GM12878 (cell line): ENCODE measurements at places on chromosomes 13 and 19. TPM values are rescaled to one million over a fixed set of nuclear protein-coding genes. Genes with fewer than 3 reads are reported as not detected.
A peak's percentile ranks its signal among the peaks of the same experiment; 100 is the strongest.

DNA sequence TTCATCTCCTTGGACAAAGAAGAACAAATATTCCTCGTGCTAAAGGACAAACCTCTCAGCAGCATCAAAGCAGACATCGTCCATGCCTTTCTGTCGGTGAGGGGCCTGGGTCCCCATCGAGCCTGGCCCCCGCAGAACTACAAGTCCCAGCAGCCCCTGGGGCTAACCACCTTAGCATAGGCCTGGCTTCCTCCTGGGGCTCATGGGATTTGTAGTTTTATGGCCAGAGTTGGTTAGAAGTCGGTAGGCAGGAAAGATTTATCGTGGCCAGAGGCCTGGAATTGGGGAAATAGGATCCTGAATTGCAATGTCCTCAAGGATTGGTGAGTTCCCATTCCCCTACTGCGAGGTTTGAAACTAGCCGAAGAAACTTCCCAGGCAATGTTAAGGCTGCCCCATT, 19.6 kb downstream of the TMEM150B start:
- H3K27ac ChIP-seq, result no peak overlapping the region
- no peaks in the 10 kb centered on the region for H3K36me3 ChIP-seq
- no peak for DNase-seq
- H3K4me1 ChIP-seq, result peaks cover 3% of the 10 kb centered on the region; the same call in 1 of the 2 replicates
- H3K27me3 ChIP-seq, result no peaks in the 10 kb centered on the region

- H3K4me3 ChIP-seq, result no peak overlapping the region
- H3K27ac ChIP-seq, result no peak overlapping the region
- no peaks in the 10 kb centered on the region for H3K27me3 ChIP-seq
- no peaks in the 10 kb centered on the region for H3K36me3 ChIP-seq
Observed at GRCh38 chr13:32267836-32268439, 47.2 kb downstream of the ZAR1L start.

KCNN1 gene
- 0.43 and 0.87 TPM in 2 replicates for total RNA-seq

DNA sequence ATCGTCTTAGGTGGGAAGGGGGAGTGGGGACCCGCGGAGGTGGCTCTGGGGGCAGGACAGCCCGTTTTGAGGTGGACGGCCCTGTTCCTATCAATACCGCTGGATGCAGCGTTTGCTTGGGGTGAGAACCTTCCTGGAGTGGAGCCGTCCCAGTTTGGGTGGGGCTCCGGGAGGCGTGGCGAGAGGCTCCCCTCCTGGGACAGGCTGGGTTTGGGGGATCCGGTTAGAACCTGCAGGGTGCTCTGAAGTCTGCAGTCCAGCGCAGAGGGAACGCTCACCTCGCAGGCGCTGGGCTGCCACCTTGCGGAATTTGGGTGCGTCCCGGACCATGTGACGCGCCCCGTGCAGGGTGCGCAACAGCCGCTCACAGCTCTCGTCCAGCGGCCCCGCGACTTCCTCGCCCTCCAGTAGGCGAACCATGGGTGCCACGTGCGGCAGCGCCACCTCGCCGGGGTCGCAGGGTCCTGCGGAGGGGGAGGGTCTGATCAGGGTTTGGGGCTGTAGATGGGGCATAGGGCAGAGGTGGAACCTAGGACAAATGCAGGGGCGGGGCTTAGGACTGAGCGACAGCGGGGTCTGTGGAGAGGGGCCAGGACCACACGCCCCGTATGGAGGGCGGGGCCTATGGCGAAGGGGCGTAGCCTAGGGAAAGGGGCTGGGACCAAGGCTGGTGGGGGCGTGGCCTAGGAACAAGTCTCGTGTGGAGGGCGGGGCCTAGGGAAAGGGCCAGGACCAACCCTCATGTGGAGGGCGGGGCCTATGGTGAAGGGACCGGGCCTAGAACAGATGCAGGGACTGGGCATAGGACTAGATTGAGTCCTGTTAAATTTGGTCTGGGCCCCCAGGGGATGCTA, 13.8 kb downstream of the SH2D3A start:
- peak overlapping the region; percentile 48; the same call in 1 of the 2 replicates for H3K4me3 ChIP-seq
- H3K27ac ChIP-seq, result peak overlapping the region; percentile 64
- DNase-seq, result peak; percentile 57
- peaks cover 18% of the 10 kb centered on the region for H3K4me1 ChIP-seq
- no peaks in the 10 kb centered on the region for H3K27me3 ChIP-seq

DNA sequence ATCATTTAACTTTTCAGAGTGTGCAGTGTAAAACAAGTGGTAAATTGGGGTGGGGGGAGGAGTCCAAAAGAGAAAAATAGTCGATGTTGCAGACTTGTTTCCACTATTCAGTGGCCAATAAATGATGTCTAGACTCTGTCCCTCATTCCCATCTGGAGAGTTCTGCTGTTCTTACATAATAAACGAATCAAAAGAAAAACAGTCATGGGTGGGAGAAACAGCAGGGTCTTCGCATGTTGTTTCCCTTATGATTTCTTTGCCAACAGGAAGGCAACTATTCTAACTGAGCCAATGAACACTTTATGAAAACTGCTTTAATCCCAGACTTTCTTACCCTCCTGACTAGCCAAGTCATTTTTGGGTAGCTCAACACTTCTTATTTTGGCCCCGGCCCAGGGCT, 615.5 kb downstream of the FGF9 start:
- H3K27ac ChIP-seq, result no peak overlapping the region
- H3K4me1 ChIP-seq, result peaks cover 3% of the 10 kb centered on the region; the same call in 1 of the 2 replicates
- H3K27me3 ChIP-seq, result no peaks in the 10 kb centered on the region
- no peaks in the 10 kb centered on the region for H3K36me3 ChIP-seq

DNA sequence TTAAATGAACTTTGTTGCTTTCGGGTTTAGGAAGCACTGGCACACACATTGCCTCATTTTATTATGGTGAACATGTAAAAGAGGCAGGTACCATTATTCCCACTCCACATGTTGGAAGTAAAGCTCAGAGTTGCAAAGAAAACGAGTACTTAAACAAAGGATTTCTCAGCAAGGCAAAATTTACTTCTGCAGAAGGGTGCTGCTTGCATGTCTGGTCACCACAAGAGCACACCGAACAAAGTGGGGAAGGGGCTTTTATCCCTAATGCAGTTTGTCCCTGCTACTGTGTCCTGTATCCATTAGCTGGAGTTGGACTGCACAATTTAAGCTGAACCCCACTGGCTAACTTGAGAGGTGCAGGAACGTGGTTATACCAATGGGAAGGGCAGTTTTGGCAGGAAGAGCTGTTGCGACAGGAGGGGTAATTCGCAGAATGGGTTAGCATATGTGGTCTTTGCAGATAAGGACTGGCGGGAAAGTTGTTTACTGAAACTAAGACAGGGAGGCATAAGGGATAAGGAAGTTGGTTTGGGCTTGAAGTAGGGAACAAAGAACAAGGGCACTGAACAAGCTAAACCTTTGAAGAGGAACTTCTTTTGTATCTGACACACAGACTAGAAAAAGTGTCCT, 545.5 kb downstream of the UQCRFS1 start:
- DNase-seq, result no peak
- H3K4me1 ChIP-seq, result no peaks in the 10 kb centered on the region
- no peak overlapping the region for H3K4me3 ChIP-seq

- no peaks in the 10 kb centered on the region for H3K27me3 ChIP-seq
- H3K4me1 ChIP-seq, result peaks cover 24% of the 10 kb centered on the region
- H3K4me3 ChIP-seq, result no peak overlapping the region; the same call in 1 of the 2 replicates
Observed at GRCh38 chr13:33193428-33193974, 92.1 kb downstream of the STARD13 start.

KIR2DL4 gene
- total RNA-seq, result not detected in 2 replicates

DNA sequence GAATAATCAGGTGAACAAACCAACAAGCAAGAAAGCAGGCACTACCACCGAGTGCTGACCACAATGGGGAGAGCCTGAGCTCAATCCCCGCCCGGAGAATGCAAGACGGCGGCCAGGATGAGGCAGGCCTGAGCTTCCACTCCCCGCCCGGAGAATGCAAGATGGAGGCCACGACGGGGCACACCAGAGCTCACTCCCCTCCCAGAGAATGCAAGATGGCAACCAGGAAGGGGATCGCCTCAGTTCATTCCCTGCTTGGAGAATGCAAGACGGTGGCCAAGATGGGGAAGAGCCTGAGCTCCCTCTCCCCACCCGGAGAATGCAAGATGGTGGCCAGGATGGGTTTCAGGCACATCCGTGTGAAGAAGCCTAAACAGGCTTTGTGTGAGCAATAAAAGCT, 24.7 kb upstream of the MIER2 start:
- H3K36me3 ChIP-seq, result no peaks in the 10 kb centered on the region
- H3K27me3 ChIP-seq, result no peaks in the 10 kb centered on the region
- DNase-seq, result no peak
- no peak overlapping the region for H3K4me3 ChIP-seq
- H3K27ac ChIP-seq, result no peak overlapping the region

- H3K27ac ChIP-seq, result no peak overlapping the region
- no peaks in the 10 kb centered on the region for H3K36me3 ChIP-seq
- no peak for DNase-seq
Observed at GRCh38 chr13:106534639-106535551, 567 bp downstream of the EFNB2 start.

GRCh38 chr19:2740314-2740656, 468 bp upstream of the SLC39A3 start:
- no peak for DNase-seq
- H3K36me3 ChIP-seq, result peaks cover 12% of the 10 kb centered on the region
- H3K4me1 ChIP-seq, result no peaks in the 10 kb centered on the region
- no peak overlapping the region for H3K4me3 ChIP-seq

GRCh38 chr13:48304143-48304876, 759 bp downstream of the RB1 start:
- DNase-seq, result peak; percentile 92
- peak overlapping the region; percentile 87 for H3K4me3 ChIP-seq
- peaks cover 8% of the 10 kb centered on the region; the same call in 1 of the 2 replicates for H3K4me1 ChIP-seq

- no peak overlapping the region for H3K27ac ChIP-seq
- H3K27me3 ChIP-seq, result no peaks in the 10 kb centered on the region
- DNase-seq, result no peak
- H3K4me1 ChIP-seq, result no peaks in the 10 kb centered on the region
Observed at GRCh38 chr19:32977280-32977679, 5.2 kb downstream of the FAAP24 start.

DNA sequence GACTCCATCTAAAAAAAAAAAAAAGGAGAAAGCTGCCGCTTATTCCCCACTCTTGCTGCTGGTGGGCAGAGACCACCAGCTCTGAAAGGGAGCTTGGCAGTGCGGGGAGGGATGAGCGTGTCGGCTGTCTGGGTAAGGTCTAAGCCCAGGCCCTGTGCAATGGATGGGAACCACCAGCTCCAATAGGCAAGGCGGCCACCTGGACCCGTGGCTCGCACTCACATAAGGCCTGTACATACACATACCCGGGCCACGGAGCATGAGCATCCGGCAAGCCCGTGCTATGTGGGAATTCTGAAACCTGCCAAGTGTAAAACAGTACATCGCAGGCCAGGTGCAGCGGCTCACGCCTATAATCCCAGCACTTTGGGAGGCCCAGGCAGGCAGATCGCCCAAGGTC, 56.6 kb upstream of the USE1 start:
- peaks cover 23% of the 10 kb centered on the region for H3K36me3 ChIP-seq
- no peaks in the 10 kb centered on the region for H3K27me3 ChIP-seq
- H3K4me3 ChIP-seq, result no peak overlapping the region
- no peaks in the 10 kb centered on the region; the same call in 1 of the 2 replicates for H3K4me1 ChIP-seq

DNA sequence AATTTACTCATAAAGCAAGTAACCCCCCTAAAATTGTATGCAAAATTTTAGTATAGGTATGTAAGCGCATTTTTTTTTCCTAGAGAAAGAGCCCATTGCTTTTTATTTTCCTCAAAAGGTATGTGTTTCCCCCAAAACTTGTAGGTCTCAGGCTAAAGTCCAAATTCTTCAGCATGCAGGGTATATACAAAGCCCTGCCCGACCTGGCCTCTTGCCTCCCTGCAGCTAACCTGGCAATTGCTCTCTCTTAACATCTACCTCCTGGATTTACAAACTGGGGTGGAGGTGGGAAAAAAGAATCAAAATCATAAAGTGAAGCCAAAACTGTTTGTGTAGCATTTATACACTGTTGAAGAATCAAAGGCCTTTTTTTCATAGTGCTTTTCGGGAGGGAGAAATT, 107.8 kb downstream of the KCNRG start:
- no peak overlapping the region for H3K4me3 ChIP-seq
- no peak overlapping the region for H3K27ac ChIP-seq
- no peaks in the 10 kb centered on the region for H3K36me3 ChIP-seq
- DNase-seq, result no peak
- H3K4me1 ChIP-seq, result peaks cover 23% of the 10 kb centered on the region

TMC4 gene
- 0.27 and 0.33 TPM in 2 replicates for total RNA-seq

GRCh38 chr13:45433381-45433790, 15.2 kb upstream of the SLC25A30 start:
- no peak overlapping the region for H3K27ac ChIP-seq
- no peaks in the 10 kb centered on the region for H3K4me1 ChIP-seq
- no peak overlapping the region for H3K4me3 ChIP-seq

GRCh38 chr13:66887088-66887487, 343.0 kb downstream of the PCDH9 start:
- H3K36me3 ChIP-seq, result no peaks in the 10 kb centered on the region
- H3K4me3 ChIP-seq, result no peak overlapping the region
- H3K4me1 ChIP-seq, result no peaks in the 10 kb centered on the region
- H3K27me3 ChIP-seq, result no peaks in the 10 kb centered on the region

GRCh38 chr13:23377983-23378632, 55.4 kb downstream of the SACS start:
- no peak overlapping the region for H3K27ac ChIP-seq
- H3K4me1 ChIP-seq, result peaks cover 29% of the 10 kb centered on the region
- no peaks in the 10 kb centered on the region for H3K36me3 ChIP-seq
- H3K4me3 ChIP-seq, result no peak overlapping the region
- peak; percentile 68 for DNase-seq
- no peaks in the 10 kb centered on the region for H3K27me3 ChIP-seq

GRCh38 chr13:77138813-77139212, 111.9 kb upstream of the FBXL3 start:
- H3K27me3 ChIP-seq, result no peaks in the 10 kb centered on the region
- no peaks in the 10 kb centered on the region; the same call in none of the 2 replicates for H3K36me3 ChIP-seq
- H3K27ac ChIP-seq, result no peak overlapping the region
- no peak for DNase-seq
- no peak overlapping the region for H3K4me3 ChIP-seq
